Fibroblast of skin of left quadriceps (primary cell): ENCODE measurements at places on chromosomes 7 and 10.

GRCh38 chr10:35019041-35020024 is 70.8 kb downstream of the CUL2 start:
- no peak for DNase-seq

DNA sequence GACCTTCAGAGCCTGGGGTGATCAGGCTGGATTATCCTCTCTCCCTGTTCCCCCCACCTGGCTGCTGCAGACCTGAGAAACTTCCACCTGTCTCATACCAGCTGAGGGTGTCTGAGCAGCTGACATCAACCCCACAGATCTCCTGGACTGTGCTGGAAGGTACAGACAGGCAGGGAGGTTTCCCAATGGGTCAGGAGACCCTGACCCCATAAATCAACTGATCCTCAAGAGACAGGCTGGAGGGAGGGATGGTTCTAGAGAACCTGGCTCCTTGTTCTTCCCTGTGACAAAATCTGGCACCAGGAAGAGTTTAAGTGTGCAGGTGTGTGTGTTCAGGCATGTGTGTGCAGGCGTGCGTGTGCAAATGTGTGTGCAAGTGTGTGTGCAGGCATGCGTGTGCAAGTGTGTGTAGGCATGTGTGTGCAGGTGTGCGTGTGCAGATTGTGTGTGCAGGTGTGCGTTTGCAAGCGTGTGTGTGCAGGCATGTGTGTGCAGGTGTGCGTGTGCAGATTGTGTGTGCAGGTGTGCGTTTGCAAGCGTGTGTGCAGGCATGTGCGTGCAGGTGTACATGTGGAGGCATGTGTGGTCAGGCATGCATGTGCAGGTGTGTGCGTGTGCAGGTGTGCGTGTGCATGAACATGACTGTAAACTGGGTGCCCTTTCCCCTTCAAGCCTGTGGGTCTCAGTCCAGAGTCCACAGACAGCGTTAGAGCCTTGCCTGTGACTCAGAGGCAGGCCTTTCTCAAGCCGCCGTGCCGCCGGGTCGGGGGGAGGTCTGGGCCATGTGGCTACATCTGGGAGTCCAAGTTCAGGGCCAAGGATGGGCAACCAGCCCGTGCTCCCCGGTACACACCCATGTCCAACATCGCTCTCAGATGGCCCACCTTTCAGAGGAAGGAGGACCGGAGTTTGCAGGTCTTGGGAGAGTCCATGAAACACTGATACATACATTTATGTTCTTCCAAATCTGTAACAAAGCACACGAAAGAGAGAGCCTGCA is 50.1 kb upstream of the ELN start:
- DNase-seq, result no peak

DNA sequence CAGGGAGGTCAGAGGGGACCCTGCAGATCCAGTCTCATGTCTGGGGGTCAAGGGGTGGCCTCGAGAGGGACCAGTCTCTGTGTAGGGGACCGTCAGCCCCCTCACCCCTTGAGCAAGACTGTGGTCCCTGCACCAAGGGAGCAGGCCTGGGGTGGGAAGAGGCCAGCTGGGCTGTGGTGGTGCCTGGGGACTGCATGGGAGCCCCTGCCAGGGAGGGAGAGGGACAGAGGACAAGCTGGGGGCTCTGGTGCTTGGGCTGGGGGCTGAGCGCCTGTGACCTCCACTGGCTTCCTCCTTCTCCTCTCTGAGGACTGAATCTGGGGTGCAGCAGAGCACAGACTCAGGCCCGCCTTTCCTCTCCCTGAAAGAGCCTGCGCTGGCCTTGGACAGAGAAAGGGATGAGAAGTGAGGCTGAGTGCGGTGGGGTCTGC is 771 bp upstream of the PILRB start:
- DNase-seq, result no peak

DNA sequence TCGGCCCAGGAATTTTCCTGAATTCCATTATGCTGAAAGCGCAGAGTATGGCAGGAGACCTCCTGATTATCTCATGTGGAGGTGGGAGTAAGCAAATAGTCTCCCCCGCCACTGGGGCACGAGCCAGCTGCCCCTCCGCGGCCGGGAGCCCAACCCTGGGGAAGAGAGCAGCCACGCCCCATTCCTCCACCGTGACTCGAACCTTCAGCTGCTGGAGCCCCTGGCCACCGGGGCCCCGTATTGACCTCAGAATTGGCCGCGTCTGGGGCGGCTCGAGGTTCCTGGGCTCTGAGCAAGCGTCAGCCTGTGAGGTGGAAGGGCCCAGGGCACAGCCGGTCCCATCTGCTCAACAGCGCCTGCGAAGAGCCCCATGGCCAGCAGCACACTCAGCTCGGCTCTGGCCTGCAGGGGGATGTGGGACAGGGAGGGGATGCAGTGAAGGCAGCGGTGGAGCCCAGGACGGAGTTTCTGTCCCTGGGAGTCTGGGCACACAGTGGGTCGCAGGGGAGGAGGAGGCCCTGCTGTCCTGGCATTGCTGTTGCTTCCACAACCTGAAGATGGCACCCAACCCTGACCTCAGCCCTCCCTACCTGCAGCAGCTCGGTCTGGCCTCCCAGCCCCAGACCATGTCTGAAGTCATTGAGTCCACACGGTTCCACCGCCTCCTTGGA is 97.8 kb downstream of the CHST15 start:
- DNase-seq, result peak; percentile 34

DNA sequence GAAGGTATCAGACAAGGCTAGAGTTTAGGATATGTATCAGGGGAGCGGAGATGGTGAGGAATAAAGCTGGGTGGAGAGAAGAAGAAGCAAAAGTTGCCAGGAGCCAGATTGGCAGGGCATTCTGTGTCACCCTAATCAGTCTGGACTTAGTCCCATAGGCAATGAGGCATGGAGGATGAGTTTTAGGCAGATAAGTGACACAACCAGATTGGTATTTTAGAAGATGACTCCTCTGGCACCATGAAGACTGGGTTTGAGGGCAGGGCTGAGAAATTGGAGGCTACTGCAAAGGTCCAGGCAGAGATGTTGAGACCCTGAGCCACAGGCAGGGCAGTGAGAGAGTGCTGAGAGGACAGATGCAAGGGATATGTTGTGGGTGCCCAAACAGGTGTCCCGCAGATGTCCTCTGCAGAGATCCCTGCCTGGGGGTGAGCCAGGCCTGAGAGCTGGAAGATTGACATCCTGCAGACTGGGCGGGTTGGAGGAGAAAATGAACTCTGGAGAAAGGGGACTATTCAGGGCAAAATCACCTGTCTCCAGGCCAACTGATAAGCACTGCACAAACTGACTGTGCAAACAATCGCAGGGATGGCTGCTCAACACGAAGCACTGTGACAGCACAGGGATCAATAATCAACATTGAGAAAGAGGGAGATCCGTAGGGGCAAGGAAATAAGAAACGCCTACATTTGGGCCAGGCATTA is 11.9 kb upstream of the HABP2 start:
- DNase-seq, result no peak

GRCh38 chr7:69359003-69359700 is 239.1 kb upstream of the AUTS2 start:
- DNase-seq, result no peak

- peak; percentile 78 for DNase-seq
Measured at GRCh38 chr7:84251277-84251781, 56.7 kb upstream of the SEMA3A start.

DNA sequence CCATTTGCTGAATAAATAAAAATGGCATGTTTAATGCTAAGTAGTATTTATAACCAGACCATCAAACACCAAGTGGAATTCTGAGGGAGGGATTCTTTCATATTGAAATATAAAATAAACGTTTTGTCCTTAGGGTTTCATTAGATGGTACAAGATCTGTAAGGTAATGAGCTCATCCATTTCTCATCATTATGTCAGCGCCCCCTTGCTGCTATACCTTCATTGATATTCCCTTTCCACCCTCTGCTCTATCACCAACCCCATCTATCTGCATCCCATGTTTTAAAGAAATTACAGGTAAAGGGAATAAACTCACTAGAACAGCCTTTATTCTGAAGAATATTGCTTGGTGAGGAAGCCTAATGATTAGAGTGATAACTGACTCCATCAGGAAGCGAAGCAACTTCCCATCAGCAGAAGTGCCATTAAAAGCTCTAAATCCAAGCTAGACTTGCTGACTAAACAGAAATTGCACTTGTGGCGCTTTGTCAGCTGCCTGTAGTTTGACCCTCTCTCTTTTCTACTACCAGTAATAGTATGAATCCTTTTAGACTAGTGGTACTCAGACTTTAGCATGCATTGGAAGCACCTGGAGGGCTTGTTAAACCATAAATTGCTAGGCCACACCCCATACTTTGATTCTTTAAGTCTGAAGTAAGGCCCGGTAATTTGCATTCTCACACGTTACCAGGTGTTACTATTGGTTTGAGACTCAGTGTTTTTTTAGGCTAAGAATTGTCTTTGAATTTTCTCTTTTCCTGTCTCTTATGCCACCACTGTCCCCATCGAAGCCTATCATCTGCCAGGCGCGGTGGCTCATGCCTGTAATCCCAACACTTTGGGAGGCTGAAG is 27.5 kb downstream of the ADD3 start:
- DNase-seq, result no peak

- no peak for DNase-seq
Measured at GRCh38 chr10:121455377-121455776, 142.9 kb downstream of the FGFR2 start.

DNA sequence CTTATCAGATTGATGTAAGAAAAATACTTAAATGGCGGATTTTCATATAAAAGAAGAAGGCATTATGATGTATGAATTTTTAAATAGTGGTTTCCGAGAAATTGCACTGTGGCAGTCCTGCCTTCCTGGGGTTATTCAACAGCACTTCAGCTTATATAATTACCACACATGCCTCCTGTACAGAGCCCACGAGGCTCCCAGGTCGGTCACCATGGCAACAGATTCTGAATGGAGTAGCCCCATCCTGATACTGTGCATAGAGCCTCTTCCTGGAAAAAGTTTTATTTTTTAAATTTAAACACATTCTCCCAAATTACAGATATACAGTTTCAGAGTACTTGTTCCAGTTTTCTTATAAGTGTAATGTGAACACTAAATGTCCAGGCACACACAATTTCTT is 15.9 kb upstream of the ASB4 start:
- DNase-seq, result no peak

GRCh38 chr7:135257-135653 is 57.1 kb upstream of the FAM20C start:
- no peak for DNase-seq

GRCh38 chr10:97278491-97278989 is 13.9 kb downstream of the ARHGAP19 start:
- peak; percentile 89 for DNase-seq

DNA sequence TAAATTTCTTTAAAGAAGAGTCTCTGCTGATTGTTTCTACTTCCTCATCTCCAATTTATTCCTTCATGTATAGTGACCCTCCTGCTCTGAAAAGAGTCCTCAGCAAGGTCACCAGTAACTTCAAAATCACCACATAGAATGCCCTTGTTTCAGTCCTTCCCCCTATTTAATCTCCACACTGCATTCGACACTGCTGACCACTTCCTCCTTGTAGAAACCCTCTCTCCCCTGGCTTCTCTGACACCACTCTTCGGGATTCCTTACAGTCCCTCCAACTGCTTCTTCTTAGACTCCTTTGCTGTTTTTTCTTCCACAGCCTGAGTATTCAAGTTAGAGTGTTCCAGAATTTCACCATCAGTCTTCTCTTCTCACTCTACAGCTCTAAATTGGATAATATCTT is 89.5 kb downstream of the VPS41 start:
- DNase-seq, result no peak

- DNase-seq, result no peak
Measured at GRCh38 chr10:49164559-49165188, 23.5 kb downstream of the TMEM273 start.

DNA sequence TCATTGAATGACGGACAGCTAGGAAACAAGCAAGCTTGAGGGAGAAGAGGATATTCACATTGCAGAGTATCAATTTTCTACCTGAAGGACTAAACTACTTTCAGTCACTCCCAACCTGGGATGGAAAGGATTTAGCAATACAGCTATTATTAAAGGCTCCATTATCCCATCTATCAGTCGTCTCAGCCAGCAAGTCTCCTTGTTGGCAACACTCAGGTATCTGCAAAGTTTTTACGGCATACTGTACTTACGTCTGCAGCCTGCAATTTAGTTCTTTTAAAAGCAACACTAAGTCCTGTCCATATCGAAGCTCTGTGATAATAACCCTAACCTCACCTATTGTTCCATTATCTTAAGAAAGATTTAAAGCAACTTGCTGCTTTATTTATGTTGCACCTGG is 689.4 kb downstream of the PARD3 start:
- DNase-seq, result no peak

DNA sequence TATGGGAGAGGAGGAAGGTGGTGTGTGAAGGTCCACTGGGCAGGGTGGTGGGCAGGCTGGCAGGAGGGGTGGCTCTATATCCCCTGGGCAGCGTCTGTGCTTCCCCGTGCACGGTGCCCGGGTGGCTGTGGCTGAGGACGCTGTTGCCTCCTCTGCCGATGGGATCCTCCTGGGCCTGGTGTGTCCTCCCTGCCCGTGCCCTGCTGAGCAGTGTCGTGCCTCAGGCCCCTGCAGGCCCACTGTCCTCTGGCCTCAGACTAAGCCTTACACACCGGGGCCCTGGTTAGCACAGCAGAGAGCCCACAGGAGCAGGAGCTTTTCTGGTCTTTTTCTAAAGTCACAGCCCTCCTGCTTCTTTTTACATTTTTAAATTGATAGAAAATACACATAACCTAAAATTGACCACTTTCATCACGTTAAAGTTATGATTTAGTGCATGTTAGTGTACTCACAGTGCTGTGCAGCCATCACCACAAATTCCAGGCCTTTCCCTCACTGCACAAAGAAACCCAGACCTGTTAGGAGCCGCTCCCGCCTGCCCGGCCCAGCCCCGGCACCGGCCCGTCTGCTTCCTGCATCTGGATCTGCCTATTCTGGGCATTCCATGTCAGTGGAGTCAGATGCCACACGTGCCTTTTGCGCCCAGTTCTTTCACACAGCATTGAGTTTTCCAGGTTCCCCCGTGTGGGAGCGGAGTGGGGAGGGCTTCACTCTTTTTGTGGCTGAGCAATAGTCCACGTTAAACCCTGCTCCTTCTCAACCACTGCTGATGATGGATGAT is 19.4 kb downstream of the PFKFB3 start:
- DNase-seq, result no peak

GRCh38 chr7:55043691-55044370 is 25.0 kb downstream of the EGFR start:
- no peak for DNase-seq

- no peak for DNase-seq
Measured at GRCh38 chr7:140463111-140463510, 16.2 kb downstream of the MKRN1 start.

DNA sequence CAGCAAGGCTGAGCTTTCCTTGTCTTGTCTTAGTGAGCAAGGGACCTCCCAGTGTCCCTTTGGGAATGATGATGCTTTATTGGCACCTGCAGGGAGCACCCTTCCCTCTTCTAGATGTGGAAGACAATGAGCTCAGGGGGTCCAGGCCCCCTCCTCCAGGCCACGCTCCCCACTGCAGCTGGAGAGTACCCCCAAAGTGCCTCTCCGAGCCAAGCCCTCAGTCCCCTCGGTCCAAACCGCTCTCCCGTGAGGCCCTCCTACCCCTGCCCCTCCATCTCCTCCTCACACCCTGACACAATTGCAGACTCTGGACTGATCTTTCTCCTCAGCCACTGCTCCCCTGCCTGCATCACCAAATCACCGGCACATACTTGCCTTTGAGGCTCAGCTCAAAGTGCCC is 16.7 kb downstream of the RBP3 start:
- DNase-seq, result no peak
